ENCODE measurements at places on chromosomes 6 and 20.

DNA sequence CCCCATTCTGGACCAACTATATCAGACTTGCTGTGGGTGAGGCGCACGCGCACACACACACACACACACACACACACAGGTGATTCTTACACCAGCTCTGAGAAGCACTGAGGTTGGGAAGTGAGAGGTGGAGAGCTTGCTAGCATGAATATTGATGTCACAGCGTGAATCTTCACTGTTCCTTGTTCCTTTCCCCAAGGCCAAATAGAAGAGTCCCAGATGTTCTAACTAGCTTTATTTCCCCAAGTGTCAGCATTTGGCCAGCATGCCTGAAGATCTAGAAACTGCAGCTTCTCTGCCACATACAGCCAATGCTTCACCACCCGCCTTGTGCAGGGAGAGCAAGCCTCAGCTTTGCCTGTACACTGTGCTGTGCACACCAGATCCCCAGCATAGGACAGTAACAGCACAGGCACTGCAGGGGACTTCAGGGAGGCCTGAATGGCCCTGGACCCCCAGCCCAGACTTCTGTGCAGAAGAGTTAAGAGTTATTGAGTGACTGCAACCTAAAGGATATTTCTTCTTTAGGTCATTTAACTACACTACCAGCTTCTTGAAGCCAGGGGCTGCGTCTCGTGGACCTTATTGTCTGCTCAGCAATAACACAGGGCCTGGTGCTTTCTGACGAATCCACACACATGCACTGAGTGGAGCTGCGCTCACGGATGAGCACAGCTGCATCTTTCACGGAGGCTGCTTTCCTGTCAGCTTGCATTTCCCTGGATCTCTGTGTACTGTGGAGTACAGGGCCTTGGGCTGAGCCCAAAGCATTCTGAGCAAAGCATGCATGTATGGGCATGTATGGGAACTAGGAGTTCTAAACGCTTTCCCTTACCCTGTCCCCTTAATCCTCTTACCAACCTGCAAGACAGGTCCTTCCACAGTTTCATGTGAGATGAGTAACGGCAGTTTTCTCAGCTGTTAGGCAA is 13.9 kb upstream of the CD93 start:
- DNase-seq = no peak

GRCh38 chr20:58241766-58242465 is 13.5 kb upstream of the ANKRD60 start:
- DNase-seq = no peak

- no peak for DNase-seq
Observed at GRCh38 chr6:166932116-166932515, 24.2 kb downstream of the RNASET2 start.

DNA sequence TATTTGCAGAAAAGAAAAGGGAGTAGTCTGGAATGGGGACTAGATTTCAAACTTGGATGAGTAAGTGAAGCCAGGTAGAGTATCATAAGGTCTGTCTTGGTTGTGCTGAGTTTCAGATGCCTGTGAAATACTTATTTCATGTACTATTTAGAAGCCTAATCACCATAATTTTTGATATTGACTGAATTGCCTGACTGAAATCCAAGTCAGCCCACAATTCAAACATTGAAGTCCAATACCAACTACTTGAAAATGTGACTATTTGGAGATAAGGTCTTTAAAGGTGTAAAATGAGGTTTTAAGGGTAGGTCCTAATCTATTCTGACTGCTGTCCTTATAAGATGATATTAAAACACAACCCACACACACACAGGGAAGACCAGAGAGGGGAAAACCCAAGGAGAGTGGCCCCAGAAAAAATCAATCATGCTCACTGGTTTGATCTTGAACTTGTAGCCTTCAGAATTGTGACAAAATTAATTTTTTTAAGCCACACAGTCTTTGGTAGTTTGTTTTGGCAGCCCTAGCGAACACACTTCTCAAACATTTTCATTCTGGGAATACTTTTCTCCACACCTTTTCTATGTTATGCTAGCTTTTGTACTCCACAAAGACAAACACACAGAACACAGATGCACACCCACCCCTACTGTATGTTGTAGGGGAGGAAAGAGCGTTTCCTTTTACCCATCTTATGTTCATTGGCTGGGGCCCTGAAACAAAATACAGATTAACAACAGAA is 126.3 kb downstream of the HFE start:
- DNase-seq = no peak

- no peak for DNase-seq
Observed at GRCh38 chr20:44504402-44505307, 17.2 kb downstream of the SERINC3 start.

DNA sequence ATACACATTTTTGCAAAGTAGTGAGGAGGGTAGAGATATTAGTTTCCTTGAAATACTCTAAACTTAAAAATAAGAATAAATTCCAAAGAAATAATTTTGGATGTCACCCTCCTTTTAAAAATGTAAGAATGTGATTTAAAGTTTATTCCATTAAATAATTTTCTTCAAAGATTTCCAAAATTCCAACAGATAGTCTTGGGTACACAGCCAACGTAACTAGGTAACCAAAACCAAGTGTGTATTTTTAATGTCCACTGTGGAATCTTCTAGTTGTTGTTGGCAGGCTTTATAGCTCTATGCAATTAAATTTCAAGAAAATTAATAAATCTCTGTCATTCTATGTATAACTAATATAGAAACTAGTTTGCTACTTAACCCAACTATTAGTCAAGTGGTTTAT is 101.3 kb downstream of the COL21A1 start:
- no peak for DNase-seq

GRCh38 chr6:170289180-170289931 is 1.5 kb downstream of the DLL1 start:
- DNase-seq = no peak

DNA sequence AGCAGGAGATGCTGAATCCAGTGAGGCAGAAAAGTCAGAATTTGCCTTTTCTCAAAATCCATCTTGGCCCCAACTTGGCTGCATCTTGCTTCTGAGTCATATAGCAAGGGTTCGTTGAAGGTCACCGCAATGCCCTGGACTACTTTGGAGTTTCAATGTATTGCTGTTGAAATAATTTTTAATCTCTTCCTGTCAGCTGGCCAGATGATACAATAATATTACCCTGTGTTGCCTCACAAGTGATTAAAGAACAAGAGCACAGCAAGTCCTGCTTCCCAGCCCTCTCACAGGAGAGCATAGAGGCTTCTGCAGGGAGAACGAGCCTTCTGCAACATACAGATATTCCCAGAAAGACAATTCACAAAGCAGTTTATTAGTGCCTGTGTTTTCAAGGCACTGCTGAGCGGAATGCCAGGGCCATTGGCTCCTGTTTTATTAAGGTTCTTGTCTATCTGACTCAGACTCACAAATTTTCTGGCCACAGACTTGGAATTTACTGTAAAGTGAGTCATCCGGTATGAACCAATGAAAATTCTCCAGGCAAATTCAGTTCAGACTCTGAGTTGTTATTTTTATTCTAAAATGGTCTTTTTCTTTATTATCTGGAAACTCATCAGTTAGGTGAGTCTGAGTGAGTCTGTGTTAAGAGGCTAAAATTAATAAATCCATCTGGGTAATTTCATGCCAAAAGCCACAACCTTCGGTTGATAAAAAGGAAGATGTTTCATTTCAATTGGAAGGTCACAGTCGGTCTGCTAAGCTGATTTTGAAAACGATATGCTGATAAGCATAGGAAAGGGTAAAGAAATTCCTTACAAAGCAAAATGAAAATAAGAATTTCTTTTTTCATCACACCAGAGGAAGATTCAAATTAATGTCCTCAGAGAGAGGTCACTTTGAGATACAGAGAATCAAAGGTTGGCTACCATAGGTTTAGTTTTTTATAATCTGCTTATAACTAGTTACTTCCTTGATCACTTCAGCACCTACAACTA is 289.4 kb upstream of the STXBP5 start:
- no peak for DNase-seq

GRCh38 chr6:12009876-12010634 is 2.1 kb upstream of the HIVEP1 start:
- no peak for DNase-seq

GRCh38 chr6:148837941-148838340 is 91.1 kb downstream of the UST start:
- no peak for DNase-seq

DNA sequence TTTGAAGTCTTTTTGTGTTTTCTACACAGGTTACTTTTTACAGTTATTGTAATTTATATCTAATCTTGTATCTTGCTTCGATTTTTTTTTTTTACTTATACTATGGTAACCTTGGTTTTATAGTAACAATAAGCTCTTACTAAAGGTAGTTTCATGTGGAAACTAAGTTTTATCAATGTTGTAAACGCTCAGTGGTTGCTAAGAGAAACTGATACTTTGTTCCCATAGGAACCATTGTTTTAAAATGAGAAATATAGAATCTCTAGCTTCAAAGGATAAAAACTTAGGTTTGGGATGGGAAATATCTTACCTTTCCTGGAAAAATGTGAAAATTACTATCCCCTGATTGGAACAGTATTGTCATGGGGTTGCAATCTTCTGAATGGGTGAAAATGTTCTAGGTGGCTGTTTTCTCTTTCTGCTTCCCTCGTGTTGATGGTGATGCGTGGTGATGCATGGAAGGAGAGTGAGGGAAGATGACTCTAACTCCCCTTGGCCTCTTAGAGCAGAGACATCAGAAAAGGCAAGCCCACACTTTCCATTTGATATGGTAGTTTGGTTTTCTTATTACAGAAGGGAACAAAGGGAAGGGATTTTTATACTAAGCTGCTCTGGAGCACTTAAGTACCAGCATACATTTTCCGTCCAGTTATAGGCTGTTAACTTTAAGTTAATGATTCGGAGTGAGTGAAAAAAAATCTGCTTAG is 23.5 kb upstream of the BACH2 start:
- no peak for DNase-seq

DNA sequence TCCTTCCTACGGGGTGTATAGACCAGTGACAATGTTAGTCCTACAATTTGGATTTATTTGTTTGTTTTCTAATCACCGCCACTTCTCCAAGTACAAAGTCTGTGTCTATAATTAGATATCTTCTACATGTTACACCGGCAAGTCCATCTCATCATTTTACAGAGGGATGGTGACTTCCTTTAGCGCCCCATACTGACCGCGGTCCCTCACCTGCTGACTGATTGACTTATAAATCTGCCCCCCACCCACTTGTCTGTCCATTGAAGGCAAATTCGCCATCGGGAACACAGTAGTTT is 8.9 kb upstream of the NR2E1 start:
- no peak for DNase-seq

DNA sequence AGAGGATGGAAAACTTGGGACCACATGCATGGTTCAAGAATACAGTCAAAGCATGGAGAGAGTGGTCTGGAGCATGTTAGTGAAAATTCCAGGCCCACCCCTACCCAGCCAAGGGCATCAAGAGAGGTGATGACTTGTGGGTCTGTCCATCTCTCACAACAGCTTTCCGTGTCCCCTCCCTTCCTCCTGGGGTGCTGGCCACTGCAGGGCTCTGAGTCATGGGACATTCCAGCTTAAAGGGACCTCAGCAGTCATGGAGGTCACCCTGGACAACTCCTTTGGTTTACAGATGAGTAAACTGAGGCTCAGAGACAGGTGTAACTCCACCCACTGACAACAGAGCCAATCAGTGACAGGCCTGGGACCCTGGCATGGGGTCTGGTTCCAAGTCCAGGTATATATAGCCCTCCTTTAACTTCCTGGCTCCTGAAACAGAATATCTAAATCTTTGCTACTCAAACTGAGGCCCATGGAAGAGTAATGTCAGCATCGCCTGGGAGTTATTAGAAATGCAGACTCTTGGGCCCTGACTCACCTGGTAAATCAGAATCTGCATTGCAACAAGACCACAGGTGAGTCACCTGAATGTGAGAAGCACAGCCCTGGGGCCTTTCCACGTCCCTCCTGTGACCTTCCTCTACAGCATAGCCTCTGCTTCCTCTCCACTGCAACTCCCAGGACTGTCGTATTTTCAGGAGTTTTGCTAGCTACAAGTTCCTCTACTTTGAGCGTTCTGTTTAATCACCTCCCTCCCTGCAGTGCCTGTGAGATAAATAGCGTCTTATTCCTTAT is 170.2 kb downstream of the ZDHHC14 start:
- DNase-seq = no peak

DNA sequence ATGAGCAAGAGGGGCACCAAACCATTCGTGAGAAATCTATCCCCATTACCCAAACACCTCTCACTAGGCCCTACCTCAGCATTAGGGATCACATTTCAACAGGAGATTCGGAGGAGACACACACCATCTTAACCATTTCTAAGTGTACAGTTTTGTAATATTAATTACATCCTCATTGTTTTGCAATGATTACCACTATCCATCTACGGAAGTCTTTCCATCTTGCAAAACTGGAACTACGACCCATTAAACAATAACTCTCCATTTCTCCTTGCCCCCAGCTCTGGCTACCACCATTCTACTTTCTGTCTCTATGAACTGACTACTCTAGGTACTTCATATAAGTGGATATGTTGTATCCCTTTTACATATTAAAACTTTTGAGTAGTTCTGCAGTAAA is 20.1 kb downstream of the ACOT13 start:
- DNase-seq = no peak

- no peak for DNase-seq
Observed at GRCh38 chr6:16844183-16844582, 82.9 kb upstream of the ATXN1 start.

- DNase-seq = no peak
Observed at GRCh38 chr6:51571168-51571567, 516.2 kb downstream of the PKHD1 start.

DNA sequence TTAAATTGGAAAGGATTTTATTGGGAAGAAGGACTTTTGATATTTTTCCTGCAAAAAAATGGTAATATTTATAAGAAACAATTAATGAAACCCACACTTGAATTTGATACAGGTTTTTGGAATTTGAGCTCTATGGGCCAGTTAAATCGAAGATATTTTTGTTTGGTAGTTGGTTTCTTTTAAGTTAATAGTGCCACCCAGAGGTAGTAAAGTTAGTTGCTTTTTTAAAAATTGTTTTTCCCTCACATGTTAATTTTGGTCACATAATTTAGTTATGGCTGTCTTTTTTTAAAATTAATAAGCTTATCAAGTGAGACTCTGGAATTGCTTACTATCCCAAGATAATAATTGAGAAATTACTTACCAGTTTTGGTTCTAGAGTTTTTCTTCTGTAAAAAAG is 7.1 kb downstream of the PRIM2 start:
- no peak for DNase-seq

GRCh38 chr6:82095091-82095490 is 152.5 kb downstream of the IBTK start:
- no peak for DNase-seq

- no peak for DNase-seq
Observed at GRCh38 chr6:79634491-79635231, 3.5 kb downstream of the SH3BGRL2 start.

DNA sequence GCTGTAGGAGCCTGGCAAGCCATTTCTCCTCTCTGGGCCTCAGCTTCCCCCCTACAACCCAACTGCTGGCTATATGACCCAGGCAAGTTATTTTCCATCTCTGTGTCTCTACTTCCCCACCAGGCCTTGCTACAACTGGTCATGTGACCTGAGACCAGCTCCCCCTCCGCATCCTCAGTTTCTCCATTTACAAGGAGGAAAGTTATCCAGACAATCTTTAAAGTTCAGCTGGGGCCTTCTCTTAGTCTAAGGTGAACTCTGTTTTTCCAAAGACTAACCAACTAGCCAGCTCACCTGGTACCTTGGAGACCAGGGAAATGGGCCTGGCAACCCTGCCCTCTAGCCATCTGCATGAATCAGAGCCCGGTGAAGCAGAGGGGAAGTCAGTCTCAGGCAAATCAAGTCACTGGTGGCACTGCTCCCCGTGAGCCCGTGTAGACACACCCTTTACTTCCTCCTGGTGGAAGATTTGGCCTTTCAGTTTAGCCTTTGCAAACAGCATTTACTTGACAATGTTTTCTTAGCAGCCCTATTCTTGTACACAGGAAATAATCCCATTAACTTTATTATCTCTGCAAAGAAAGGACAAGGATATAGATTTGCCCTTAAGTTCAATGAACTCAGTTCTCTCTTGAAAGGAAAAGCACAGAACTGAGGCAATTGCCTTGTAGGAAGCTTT is 157.7 kb downstream of the VEGFA start:
- DNase-seq = no peak
